ENCODE measurements at places on chromosomes 1 and 21. TPM values are rescaled to one million over a fixed set of nuclear protein-coding genes. Genes with fewer than 3 reads are reported as not detected.

The PTPN14 gene
- 13.5 TPM for polyA plus RNA-seq

The BCAN gene
- 0.55 TPM for polyA plus RNA-seq

The ETNK2 gene
- 11.6 TPM for polyA plus RNA-seq

The NBPF4 gene
- not detected for polyA plus RNA-seq

The URB2 gene
- 7.2 TPM for polyA plus RNA-seq

The RPTN gene
- not detected for polyA plus RNA-seq

The LRRC8B gene
- 11.6 TPM for polyA plus RNA-seq

DNA sequence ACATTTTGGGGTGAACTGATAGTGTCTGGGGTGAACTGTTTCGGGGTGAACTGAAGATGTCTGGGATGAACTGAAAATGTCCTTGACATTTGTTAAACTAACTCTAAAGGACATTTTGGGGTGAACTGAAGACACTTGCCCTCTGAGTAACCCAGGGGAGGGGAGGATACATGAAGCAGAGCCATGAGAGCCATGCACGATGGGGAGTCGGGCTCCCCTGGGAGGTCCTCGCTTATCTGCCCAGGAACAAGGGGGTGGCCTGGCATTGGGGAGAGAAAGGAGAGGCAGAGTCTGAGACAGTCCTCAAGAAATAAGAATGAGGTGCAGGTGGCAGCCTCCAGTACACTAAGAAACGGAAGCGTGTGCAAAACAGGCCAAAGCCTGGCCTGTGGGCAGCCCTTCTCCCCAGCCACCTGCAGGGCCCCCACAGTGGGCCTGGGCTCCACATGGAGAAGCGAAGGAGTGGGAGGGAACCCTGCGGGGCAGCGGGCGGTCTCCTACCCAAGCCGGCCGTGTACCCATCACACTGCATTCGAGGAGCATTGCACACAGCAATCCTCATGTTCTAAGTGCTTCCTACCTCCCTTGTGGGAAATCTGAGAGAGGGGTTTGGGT, 24.2 kb downstream of the RSPH1 start:
- DNase-seq: no peak

DNA sequence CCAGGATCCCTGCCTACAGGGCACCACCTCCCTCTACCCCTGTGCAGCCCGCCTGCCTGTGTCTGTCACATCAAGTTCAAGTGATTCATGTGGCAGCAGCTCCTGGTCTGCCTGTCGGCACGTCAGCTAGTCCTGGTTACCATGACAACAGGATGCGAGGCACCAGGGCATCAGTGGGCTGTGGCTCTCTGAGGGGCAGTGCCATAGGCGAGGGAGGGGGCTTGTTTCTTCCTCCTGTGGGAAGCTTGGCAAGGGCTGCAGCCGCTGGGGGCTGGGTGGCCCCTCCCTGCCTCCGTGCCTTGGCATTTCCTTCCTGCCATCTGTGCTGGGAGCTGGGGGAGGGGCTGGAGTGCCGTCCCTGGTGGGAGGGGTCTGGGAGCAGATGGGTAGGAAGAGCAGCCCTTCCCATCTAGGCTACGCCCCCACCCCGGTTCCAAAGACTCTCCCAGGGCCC, 43.1 kb downstream of the FOXO6 start:
- DNase-seq: no peak

GRCh38 chr21:33268737-33269441, 2.7 kb downstream of the IL10RB start:
- peak; percentile 32 for DNase-seq

- no peak for DNase-seq
These were observed 64.3 kb downstream of the ANKRD13C start for GRCh38 chr1:70290218-70290617.

- no peak for DNase-seq
These were observed 107.6 kb downstream of the TSEN15 start for GRCh38 chr1:184158896-184159681.

DNA sequence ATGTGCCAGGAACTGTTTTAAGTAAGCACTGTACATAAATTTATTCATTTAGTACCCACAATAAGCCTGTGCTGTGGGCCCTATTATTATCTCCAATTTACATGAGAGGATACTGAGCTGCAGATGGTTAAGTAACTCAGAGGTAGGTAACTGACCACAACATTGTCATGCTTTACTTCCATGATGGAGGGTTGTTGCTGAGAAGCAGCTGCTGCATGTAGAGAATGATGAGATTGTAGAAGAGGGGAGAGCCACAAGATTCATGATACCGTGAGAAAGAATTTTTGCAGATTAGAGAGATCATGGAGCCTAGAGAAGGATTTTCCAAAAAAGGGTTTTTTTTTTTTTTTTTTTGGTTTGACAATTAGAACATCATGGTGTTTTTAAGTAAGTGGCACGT, 313.1 kb downstream of the PTBP2 start:
- DNase-seq: no peak

GRCh38 chr1:151816548-151817352, 11.5 kb upstream of the LINGO4 start:
- no peak for DNase-seq

DNA sequence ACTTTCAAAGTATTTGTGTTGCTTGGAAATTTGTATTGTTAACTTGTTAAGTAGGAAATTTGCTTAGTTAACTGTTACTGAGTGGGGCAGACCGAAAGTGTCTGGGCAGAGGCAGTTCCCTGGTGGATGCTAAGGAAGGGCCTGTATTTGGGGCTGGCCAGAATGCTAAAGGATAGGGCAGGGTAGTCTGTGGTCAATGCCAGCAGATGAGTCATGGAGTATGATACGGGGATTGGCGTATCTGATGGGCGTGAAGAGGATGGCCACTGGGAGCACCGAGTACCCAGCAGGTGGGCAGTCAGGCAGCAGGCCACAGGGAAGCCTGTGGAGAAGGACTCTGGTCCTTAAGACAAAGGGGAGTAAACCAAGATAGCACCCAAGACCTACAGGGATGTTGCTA, 46.6 kb upstream of the SCAF4 start:
- DNase-seq: no peak

GRCh38 chr1:223662943-223663342, 2.6 kb downstream of the CAPN8 start:
- DNase-seq: no peak

DNA sequence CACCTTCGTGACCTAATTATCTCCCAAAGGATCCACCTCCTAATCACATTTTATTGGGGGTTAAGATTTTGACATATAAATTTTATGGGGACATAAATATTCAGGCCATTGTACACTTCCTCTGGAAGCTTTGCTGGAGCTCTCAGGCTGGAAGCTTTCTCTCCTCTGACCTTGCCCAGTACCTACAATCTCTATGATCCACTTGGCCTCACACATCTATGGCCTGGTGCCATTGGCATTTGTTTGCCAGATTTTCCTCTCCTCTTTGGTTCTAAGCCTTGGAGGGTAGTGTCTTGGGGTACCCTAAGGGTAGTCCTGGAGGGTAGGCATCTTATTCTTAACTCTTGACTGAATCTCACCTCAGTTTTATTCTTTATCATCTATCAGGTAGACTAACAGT, 79.0 kb downstream of the HLX start:
- no peak for DNase-seq

- no peak for DNase-seq
These were observed 1510.9 kb downstream of the KCNT2 start for GRCh38 chr1:195097316-195097715.

DNA sequence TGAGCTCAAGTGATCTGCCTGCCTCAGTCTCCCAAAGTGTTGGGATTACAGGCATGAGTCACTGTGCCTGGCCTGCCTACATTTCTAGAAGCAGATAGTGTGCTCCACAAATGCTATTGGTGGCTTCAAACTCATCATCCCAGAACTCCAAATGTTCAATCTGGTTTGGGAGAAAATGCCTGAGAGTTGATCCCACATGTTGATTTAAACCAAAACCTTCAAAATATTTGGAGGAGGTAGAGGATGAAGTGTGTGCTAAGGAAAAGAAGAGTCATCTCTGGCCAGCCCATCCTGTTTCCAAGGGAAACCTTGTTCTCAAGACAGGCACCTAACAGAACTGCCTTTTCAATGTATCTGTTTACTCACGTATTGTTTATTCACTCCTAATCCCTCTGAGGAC, 55.4 kb upstream of the GRHL3 start:
- no peak for DNase-seq

GRCh38 chr1:54221867-54222484, 22.0 kb downstream of the MRPL37 start:
- DNase-seq: no peak
